ENCODE measurements at places on chromosomes 5 and 9.

DNA sequence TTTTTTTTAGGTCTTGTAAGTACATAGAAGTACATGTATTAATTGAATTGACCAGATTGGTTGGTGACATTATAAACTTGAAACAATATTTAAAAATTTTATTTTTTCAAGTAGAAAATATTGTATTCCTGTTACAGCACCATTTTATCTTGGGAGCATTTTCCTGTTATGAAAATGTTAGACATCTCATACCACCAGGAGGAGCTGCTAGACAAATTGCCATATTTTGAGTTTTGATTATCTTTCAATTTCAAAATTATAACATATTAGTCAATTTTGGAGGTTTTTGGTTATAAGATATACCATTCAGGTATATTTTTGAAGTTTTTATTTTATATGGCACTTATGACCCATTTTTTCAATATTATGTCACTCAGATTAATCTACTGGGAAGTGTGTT is 84.4 kb downstream of the CNTLN start:
- peak; percentile 6 for DNase-seq

DNA sequence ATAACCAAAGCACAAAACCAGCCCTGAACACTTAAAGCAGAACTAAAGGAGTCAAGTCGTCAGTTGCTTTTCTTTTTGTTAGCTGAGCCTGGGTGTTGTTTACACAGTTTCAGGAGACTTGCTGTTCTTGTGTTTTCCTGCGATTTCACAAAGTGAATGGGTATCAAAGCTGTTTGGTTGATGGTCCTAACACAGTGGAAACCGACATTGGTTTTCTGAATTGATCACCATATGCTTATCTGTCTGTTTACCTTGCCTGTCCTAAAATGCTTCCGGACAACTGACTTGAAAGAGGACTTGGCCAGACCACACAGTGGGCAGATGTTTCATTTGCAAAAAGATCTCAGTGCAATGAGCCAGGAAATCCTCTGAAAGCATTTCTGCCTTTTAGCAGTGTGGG is 676.4 kb downstream of the PRELID2 start:
- DNase-seq: no peak

DNA sequence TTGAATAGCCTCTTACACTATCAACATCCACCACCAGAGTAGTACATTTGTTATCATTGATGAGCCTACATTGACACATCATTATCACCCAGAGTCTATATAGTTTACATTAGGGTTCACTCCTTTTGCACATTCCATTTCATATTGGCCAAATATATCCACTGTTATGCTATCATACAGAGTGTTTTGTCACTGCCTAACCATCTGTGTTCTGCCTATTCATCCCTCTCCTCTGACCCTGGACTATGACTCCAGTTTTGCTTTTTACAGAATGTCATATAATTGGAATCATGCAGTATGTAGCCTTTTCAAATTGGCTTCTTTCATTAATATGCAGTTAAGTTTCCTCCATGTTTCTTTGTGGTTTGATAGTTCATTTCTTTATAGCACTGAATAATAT is 904.7 kb downstream of the TLE1 start:
- no peak for DNase-seq

GRCh38 chr9:34262971-34263370 is 66.1 kb downstream of the KIF24 start:
- DNase-seq: no peak

DNA sequence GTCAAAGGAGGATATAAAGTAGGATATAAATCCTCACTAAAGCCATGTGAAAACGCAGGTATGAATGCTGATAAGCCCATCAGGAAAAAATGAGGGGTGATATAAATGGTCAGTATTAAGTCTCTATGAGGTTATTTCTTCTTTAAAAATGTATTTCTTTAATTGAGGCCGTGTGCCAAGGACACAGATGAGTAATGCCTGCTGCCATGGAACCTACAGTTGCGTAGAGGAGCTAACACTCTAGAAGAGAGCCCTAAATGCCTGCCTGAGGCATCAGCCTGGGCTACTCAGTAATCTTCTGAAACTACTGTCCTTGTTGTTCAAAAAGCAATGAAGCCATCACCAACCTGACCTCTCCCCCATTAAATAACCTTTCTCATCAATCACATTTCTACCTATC is 84.9 kb downstream of the KLHL3 start:
- DNase-seq: no peak

Data from NCI-H1694 treated with DMSO at 0.1 percent for 48 hours (cell line).